ENCODE measurements at places on chromosomes 1 and 21.

DNA sequence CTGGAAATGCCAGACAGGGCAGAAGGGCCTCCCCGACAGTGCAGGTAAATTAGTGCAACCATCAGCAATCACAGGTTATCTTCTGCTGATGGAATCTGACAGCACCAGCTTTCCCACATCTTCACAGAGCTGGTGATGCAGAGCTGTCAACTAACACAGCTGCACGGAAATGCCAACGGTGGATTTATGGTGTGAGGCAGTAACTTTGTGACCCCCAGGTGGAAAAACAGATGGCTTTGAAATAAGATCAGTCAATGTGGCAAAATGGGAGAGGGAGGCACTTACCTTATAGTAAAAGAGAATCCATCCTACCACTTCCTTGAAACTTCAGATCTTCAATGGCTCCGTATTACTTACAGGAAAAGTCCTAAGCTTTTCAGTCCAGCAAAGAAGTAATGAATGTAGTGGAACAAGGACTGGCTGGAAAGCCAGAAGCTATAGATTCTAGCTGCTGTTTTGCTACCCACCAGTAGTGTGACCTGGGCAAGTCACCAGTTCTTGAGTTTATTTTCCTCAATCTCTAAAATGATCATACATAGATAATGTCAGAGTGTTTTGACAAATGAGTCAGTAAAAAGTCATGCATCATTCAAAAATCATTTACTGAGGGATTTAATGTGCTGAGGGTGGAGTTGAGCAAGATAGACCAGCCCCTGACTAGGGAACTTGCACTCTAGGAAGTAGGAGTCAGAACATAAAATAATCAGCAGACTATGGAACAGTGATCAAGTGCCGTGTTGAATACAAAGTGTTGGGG is 245.7 kb upstream of the JUN start:
- DNase-seq: peak; percentile 14

GRCh38 chr1:27884006-27884954 is 11.9 kb downstream of the THEMIS2 start:
- DNase-seq: peak; percentile 10

DNA sequence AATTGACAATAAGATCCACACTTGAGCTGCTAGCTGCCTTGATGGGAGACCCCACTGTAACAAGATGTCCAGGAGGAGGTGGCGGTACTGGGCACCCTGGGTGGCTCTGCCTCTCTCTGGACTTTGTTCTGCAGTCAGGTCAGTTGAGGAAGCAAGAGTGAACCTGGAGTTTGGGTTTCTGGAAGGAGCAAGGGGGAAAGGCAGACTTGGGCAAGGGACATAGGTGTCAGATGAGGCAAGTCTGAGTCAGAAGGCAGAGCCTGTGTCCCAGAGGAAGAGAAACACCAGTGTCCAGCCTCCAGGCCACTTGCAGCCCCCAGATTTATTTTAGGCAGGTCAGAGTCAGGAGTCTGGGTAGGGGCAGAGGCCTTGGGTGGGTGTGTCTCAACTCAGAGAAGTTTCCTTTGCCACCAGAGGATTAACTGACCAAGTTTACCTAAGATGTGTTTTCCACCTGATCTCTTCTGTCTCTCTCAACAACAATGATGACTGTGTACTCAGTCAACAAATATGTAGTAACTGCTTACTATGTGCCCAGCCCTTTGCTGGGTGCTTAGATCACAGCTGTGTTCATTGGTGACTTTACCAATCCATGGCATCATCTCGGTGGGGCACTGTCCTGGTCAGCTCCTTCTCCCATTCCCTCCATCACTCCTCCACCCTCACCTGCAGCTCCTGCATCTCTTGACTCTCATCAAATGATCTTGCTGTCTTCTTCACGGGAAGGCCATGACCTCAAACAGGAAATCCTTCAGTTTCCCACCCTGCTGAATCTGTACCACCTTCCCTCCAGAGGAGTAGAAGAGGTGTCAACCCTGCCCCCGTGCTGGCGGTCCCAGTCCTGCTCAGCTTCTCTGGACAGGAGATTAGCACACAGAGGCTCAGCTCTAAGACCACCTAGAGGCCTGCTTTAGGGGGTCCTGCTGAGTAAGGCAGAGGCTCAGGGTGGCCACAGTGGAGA is 36.6 kb downstream of the ELF3 start:
- no peak for DNase-seq

GRCh38 chr1:181356505-181357340 is 126.6 kb upstream of the CACNA1E start:
- no peak for DNase-seq

GRCh38 chr1:91075233-91076135 is 53.6 kb upstream of the ZNF644 start:
- no peak for DNase-seq

GRCh38 chr21:31730712-31731055 is 1.2 kb downstream of the SCAF4 start:
- no peak for DNase-seq

- no peak for DNase-seq
Observed at GRCh38 chr1:53367503-53368313, 39.8 kb upstream of the LRP8 start.

GRCh38 chr21:41929248-41929647 is 24.6 kb downstream of the C2CD2 start:
- DNase-seq: no peak

GRCh38 chr1:78142736-78143135 is 97.0 kb downstream of the GIPC2 start:
- DNase-seq: no peak

- no peak for DNase-seq
Observed at GRCh38 chr1:242196101-242196500, 197.2 kb upstream of the MAP1LC3C start.

- DNase-seq: no peak
Observed at GRCh38 chr21:18614303-18614702, 210.7 kb upstream of the TMPRSS15 start.

GRCh38 chr1:239212811-239213220 is 173.6 kb upstream of the CHRM3 start:
- no peak for DNase-seq

GRCh38 chr21:15421441-15421881 is 308.3 kb upstream of the USP25 start:
- DNase-seq: no peak

- no peak for DNase-seq
Observed at GRCh38 chr1:32748926-32749325, 46.4 kb upstream of the SYNC start.

DNA sequence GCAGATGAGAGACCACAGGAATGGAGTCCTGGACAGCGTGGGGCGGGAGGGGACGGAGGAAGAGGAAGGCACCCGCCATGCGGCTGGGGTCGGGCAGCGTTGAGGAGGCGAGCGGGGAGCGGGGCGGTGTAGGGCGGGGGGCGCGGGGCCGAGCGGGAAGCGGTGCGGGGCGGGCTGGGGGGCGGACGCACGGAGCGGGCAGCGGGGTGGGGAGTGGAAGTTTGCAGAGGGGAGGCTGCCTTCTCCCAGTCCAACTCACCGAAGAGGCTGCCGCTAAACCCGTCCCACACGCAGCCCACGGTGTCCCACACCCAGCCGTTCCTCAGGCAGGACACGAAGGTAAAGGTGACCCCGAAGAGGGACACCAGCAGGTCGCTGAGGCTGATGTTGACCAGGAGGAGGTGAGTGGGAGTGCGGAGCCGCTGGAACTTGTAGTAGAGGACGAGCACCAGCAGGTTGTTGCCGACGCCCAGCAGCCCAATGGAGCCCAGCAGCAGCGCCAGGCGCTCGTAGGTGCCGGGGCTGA is 483 bp downstream of the CHML start:
- DNase-seq: no peak

DNA sequence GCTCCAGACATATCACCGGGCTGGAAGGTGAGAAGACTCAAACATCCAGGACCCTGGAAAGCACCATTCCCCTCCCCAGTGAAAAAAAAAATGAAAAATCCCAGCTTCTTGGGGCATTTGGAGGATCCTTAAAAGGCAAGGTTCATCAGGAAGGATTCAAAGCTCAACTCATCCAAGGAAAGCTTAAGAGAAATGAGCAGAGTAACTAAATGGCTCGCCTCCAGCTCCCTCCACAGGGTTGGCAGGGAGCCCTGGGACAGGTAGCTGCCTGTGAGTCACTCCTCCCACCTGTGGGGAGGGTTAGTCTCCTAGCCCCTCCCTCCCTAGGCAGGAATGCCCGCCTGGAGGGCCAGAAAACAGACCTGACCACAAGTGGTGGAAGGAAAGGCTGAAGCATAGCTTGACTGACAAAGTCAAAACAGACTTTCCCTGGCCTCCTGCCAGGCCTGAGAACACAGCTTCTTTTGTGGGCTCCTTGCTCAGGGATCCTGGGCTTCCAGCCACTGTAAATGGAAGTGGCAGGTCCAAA is 712 bp upstream of the LAMB3 start:
- DNase-seq: no peak

GRCh38 chr1:180182643-180183311 is 28.1 kb downstream of the QSOX1 start:
- peak; percentile 60 for DNase-seq

DNA sequence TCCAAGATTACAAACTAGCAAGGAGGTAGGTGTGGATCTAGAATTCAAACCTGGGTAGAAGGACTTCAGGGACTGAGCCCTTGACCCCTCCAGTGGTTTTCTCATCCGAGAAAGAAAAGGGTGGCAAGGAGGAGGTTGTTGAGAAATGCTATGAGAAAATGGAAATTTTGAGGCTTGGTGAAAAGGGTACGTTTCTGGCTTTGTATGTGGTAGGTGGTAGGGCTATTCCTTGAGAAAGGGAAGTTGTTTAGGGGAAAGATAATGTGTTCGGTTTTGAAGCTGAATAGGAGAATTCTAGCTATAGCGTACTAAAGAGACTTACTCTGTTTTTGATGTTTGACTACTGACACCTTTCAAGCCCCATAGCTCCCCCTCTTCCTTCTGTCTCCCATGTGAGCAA is 133.8 kb downstream of the CNIH3 start:
- no peak for DNase-seq

DNA sequence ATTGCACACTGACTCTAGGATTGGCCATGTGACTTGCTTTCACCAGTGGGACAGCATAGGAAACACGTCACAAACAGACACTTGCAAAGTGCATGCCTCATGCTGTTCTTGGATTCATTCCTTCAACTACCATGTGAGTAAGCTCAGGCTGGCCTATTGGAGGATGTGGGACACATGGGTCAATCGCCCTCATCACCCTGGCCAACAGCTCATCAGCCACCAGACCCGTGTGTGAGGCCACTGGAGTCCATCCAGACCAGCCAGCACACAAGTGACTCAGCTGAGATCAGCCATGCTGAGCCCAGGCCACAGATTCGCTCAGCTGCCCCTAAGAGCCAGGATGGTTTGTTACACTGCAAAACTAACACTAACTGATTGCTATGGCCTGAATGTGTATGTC is 216.1 kb upstream of the GRIK3 start:
- no peak for DNase-seq

DNA sequence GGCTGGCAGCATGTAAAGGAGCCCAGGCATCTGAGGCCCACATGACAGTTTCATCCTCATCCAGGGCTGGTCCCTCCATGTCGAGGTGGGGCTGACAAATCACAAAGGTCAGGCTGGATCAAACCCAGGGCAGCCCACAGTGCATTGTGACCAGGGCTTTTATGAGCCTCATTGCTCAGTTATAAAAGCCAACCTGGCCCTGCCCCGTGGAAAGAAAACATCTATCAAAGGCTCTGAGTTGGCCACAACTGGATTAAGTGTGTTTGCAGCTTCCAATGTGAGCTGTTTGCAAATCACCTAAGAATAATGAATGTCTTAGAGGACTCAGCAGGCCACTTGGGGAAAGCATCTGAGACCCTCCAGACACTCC is 45.4 kb downstream of the GRHL3 start:
- no peak for DNase-seq

DNA sequence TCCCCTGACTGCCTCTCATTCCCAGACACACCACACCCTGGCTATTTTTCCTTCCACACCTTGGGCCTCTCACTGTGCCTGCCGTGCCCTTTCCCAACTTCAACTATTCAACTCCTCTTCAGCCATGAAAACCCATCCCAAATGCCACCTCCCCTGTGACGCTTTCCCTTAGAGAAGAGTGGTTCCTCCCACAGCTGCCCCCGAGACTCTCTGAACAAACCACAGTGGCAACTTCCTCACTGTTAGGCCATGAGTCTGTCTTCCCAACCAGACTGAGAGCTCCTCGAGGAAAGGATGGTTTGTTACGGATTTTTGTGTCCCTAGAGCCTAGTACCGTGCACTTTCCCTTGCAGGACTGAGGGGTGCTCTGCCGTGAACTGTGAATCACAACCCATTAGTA is 59.2 kb downstream of the LRRN2 start:
- no peak for DNase-seq

DNA sequence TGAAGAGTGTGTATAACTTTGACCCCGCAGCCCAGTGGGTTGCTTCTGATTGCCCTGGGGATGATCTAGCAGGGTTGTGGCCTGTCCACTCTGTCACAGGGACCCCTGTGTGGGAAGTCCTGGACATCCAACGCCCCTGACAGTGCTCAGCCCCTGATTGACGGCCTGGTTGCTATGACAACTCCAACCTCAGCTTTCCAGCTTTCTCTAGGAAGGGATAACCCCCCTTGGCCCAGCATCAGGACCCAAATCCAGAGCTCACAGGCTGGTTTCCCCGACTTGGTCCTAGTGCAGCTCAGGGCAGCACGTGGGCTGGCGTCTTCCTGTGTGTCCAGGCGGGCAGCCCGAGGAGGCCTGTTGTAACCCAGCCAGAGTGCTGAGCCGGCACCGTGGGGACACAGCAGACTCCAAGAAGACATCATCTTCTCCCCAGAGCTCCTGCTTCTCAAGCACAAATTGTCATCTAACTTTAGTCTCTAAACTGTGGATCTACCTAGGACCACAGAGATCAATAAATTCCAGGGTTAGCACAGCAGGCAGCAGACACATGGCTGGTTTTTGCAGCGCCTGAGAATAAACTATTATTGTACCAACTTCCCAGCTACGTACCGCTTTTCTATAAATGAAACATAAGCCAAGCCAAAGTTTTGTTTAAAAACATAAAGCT is 18.9 kb upstream of the PDXK start:
- no peak for DNase-seq

- no peak for DNase-seq
Observed at GRCh38 chr1:230127105-230128054, 60.3 kb downstream of the GALNT2 start.

GRCh38 chr1:203368624-203369451 is 17.9 kb upstream of the FMOD start:
- DNase-seq: no peak

DNA sequence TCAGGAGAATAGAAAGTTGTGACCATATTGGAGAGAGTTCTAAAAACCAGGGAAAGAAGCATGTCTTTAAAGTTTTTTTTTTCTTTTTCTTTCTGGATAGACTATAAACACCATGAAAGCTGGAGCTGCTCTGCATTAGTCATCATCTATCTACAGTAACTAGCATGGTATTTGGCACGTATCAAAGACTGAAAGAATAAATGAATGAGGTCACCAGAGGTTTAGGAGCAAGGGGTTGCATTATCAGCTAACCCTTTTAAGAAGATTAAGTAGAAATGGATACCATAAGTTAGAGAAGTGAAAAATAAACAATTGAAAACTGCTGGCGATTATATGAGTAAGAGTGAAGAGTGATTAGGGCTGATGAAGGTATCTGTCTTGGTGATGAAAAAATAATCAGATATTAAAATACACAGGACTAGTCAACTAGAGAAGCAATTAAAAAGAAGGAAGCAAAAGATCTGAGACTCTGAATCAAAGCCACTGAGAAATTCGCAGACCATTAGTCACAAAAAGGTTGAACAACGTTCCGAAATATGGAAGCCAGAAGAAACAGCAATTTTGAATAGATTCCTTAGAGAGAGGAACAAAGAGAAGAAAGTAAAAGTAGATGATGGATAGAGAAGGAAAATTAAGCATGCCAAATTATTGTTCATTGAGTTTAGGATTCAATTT is 536.4 kb downstream of the DPYD start:
- DNase-seq: no peak

- no peak for DNase-seq
Observed at GRCh38 chr1:1752190-1752589, 26.1 kb downstream of the NADK start.

GRCh38 chr1:72637593-72637992 is 355.3 kb upstream of the NEGR1 start:
- no peak for DNase-seq
